ENCODE measurements at places on chromosomes 16 and 17.

DNA sequence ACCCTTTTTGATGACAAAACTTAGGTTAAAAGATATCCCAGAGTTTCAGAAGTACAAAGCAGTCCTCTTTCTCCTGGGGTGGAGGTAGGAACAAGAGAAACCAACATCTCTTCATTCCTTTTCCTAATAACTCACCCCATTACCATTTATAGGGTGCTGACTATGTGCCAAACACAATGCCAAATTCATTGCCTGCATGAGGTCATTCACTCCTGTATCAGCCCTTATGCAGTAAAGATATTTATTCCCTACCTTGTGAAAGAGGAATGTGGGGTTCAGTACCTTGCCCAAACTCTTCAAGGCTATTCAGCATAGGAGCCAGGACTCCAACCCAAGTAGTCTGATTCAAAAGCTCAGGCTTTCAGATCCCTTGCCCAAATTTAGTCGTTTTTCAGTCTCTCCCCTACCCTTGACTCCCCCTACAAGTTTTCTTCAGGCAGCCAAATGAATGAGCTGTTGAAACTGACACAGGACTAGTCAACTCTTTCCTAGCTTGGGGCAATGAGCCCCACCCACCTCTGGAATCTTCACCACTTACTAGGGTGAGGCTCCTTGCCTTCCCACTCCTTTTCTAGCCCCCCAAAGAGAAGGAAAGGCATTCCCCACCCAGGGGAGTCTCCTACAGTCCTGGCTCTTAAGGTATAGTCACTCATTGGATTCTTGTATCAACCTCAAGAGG is 5.9 kb downstream of the KRT14 start:
- DNase-seq, result no peak

- peak; percentile 38 for DNase-seq
These were observed 2.1 kb downstream of the CFAP20 start for GRCh38 chr16:58127033-58127556.

DNA sequence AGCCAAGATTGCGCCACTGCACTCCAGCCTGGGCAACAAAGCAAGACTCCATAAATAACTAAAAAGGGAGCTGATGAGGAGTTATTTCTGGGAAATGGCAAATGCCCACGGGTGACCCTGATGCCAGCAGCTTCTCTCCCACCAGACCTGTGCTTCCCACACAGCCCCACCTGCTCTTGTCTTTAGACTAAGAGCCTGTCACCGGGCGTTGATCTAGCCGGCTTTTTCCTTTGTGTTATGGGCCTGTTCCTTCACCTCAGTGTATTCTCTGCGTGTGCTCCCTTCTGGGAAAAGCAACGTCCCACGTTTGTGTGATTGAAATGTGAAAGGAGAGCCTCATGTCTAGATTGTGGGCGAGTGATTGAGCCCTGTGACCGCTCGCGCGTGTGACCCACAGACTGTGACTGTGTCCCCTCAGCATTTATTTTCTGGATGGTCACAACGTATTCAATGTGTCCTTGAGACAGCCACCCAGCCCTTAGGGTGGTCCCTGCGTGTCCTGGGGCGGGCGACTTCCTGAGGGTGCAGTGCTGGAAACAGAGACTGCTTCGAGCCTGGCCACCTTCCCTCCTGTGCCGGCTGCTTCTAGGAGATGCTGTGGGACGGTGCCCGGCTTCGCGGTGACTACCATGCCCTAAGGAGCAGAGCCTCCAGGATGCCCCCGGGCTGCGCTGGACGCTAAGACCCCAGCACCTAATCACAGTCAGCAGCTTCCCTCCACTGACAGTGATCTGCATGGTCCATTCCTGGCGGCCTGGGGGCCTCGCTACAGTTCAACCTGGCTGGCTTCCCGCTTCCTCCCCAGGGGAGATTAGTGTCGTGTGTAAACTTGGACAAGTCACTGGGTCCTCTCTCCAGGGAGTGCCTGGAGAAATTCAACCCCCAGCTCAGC is 7.8 kb upstream of the RNPS1 start:
- DNase-seq, result no peak

GRCh38 chr17:65365169-65365568 is 196.3 kb downstream of the AXIN2 start:
- no peak for DNase-seq

DNA sequence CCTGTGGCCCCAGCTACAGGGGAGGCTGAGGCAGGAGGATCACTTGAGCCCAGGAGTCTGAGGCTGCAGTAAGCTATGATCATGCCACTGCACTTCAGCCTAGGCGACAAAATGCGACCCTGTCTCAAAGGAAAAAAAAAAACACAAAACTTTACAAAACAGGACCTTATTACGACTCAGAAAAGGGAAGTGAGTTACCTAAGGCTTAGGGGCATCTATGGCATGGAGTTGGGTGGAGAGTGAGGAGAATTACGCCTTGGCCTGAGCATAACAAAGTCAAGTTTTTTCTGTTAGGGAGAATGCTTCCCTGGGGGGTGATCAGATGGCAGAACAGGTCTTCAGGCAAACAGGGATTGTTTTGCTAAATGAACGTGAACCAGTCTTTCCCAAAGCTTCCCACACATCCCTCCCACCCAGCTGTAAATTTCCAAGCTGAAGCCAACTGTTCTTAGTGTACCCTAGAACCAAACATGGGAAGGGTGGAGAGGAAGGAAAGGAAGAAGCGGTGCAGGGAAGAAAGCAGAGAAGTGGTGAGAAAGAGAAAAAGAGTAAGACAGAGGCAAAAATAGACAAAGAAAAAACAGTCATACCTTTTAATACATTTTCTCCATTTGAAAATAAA is 24.6 kb upstream of the TNRC6C start:
- DNase-seq, result no peak

DNA sequence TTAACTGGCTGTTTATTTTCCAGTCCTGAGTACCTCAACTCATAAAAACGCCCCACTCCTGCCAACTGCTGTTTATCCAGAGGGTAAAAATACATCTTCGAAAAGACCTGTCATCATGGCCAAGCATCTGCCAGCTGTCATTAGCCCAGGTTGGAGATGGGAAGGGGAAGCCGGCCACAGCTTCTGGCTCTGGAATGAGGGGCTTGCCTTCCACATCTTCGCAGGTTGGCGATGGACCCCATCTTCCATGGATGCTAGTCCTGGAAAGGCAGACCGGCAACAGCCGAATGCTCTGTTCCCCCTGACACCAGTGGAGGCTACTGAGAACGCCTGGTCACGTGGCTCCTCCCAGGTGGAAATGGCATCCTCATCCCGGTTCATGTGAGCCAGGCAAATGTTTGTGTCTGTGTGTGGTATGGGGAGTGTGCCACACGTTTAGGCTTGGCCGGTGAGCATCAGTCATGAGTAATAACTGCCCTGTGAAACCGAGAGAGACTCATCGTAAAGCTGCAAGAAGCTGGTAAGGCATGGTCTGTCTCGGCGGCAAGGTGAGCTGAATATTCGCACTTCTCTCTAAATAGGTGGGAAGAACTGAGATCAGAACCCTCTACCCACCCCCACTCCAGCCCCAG is 420 bp upstream of the KRTAP17-1 start:
- no peak for DNase-seq

DNA sequence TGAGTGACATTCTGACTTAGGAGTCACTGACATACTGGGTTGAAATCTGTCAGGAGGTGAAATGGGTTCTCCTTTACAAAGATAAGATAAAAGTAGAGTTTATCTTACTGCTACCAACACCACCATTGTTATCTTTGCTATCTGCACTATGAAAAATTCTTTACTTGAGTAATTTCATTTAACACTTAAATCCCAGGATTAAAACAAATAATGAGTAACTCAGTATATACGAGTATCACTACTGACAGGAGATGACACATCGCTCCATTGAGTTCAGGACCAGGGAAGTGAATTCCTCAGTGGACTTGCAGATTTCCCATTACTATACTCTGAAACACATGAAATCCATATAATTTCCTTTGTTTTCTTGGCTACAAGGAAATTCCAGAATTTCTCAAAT is 242.1 kb upstream of the NLRP1 start:
- DNase-seq, result no peak

DNA sequence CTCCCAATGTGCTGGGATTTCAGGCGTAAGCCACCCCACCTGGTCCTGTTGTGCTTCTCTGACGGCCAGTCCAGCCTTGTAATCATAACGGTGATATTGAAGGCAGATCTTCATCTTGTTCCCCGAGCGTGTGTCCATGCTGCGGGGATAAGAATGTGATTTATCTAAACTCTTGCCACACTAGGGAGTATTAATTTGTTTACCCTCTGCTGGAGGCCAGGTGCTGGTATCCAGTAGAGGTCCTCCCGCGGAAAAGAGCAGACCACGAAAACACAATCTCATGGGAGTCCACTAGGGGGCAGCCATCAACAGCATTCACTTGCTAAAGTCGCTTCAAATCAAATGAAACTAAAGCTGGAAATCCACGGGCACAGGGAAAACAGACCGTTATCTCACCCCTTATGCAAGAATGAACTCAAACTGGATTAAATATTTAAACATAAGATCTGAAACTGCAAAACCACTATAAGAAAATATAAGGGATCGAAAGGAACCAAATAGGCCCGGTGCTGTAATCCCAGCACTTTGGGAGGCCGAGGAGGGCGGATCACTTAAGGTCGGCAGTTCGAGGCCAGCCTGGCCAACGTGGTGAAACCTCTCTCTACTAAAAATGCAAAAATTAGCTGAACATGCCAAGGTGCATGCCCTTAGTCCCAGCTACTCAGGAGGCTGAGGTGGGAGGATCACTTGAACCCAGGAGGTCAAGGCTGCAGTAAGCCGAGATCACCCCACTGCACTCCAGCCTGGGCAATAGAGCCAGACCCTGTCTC is 22.3 kb upstream of the RBBP6 start:
- DNase-seq, result peak; percentile 85

DNA sequence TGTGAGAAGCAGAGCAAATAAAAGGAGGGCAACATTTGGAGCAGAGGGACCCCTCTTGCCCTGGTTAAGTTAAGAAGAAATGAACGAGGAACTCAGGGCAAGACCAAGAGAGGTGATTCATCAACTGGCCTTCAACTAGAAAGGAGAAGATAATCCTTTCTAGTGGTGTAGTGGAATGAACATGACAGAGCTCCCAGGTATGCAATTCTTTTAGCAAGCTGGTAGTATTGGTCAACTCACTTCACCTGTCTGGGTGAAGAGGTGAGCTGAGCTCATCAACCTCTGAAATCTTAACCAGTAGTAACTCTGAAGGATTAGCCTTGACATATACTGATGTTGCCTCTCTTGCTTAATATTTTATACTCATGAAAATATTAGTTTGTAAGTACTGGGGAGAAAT is 1024.7 kb upstream of the GOT2 start:
- DNase-seq, result no peak

GRCh38 chr17:80146121-80147034 is 550 bp downstream of the EIF4A3 start:
- peak; percentile 50 for DNase-seq

GRCh38 chr16:64351121-64351520 is 770.7 kb downstream of the CDH11 start:
- no peak for DNase-seq

GRCh38 chr17:46730679-46731078 is 87.8 kb downstream of the WNT3 start:
- no peak for DNase-seq

- DNase-seq, result no peak
These were observed 8.8 kb downstream of the CTRB1 start for GRCh38 chr16:75227361-75228142.

GRCh38 chr16:86969716-86970115 is 347.5 kb downstream of the C16orf95 start:
- no peak for DNase-seq

DNA sequence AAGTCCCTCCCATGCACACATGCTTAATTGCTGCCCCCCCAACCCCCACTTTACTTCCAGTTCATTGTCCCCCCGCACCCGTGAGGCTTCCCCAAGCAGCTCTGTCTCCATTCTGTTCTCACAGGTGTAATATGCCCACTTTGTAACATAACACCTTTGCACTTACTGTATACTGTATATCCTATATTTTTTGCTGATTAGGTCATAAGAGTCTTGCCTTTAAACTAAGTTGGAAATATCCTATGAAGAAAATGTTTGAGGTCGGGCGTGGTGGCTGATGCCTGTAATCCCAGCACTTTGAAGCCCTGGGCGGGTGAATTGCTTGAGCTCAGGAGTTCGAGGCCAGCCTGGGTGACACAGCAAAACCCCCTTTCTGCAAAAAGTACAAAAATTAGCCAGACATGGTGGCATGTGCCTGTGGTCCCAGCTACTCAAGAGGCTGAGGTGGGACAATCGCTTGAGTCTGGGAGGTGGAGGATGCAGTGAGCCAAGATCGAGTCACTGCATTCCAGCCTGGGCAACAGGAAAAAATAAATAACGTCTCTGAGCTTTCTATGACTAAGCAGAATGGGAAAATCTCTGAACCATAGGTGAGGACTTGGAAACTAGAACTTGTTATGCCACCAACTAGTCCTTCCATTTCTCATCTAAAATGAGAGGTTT is 76.1 kb downstream of the TNRC6C start:
- no peak for DNase-seq

- no peak for DNase-seq
These were observed 977.4 kb downstream of the KCNJ18 start for GRCh38 chr17:22669721-22670120.

DNA sequence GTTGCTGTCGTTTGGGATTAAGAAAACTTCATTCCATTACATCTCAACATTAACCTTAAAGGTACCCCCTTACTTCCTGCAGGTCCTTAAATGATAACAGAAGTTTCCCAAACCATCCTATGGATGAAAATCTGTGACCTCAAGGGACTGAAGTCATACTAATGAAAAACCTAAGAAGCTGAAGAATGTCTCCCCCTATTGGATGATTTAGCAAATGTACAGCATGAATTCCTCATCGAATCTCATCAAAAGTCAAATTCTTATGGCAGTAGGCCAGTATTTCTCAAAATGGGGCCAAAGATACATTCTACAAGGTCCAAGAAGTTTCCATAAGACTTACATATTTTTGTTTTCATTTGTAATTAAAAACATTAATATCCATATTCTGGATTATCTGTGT is 13.5 kb downstream of the SCO1 start:
- DNase-seq, result peak; percentile 39

- peak; percentile 70 for DNase-seq
These were observed 5.3 kb downstream of the KDM6B start for GRCh38 chr17:7839190-7839875.

GRCh38 chr16:5971924-5972323 is 874.3 kb upstream of the EEF2KMT start:
- no peak for DNase-seq

- DNase-seq, result no peak
These were observed 6.6 kb upstream of the ZNF263 start for GRCh38 chr16:3276679-3277078.

DNA sequence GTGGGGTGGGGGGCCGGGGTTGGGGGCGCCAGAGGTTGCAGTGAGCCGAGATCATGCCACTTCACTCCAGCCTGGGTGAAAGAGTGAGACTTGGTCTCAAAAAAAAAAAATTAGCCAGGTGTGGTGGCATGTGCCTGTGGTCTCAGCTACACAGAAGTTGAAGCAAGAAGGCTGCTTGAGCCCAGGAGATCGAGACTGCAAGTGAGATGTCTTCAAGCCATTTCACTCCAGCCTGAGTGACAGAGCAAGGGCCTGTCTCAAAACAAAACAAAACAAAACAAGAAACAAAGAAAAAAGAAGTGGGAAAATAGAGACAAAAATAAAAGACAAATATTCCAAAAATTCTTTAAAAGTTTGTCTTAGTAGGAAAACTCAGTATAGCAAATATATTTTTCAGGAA is 135.1 kb upstream of the CORO6 start:
- DNase-seq, result no peak
